Thyroid gland (tissue), 4 donors: ENCODE measurements at places on chromosomes 4 and X. TPM values are rescaled to one million over a fixed set of nuclear protein-coding genes. Genes with fewer than 3 reads are reported as not detected.

DNA sequence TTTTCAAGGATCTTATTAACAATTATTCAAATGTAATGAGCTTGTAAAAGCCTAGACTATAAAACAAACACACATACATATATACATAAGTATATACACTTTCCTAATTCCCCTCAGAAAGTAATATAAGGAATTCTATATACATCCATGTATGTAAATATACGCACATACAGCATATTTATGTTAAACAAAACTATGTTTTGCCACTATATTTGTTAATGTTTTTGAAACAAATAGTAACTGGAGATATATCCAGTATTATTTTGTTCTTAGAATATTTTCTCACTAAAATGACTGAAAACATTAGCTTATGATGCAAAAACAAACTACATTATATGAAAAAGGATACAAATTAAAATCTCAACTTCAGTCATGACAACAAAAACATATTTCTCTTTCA lies 85.1 kb downstream of the FBXO8 start:
- DNase-seq, result no peak

DNA sequence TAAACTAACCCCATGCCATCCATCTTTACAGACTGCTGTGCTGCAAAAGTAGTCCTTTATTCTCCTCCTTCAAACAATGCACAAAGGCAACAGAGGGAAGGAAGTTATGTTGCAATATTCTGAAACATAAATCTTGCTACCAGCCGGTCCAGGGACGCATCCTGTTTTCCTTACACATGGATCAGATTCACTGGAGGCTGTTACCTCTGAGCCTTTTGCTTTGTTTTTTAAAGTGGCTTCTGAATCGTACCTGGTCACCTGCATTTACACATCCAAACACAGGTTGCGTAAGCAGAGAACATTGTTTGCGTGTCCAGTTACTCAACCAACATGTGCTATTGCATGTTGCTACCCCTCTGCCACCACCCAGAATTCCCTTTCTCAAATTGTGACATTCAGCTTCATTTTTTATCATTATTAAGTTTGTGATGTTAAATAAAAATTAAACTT lies 8.8 kb downstream of the PPARGC1A start:
- peak; percentile 12 for DNase-seq

- DNase-seq, result peak; percentile 64
These were observed 278 bp downstream of the RELL1 start for GRCh38 chr4:37685823-37686372.

DNA sequence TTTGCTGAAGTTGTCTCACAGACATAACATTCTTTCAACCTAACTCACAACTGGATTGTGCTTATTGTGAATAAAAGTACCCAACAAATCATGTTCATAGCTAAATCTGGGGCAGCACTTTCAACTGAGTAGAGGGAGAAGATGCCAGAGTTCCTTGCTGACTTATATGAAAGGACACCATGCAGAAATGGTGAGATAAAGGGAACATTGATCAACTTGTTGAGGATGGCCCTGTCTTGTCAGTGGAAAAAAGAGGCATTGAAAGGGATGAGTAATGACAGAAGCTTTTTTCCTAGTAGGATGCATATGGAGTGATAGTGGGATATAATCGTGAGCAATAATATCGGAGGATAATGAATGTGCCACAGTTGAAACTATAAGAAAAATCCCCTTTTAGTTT lies 221.7 kb downstream of the ARHGAP24 start:
- no peak for DNase-seq

- DNase-seq, result no peak
These were observed 29.1 kb downstream of the INTS6L start for GRCh38 chrX:135549519-135549918.

DNA sequence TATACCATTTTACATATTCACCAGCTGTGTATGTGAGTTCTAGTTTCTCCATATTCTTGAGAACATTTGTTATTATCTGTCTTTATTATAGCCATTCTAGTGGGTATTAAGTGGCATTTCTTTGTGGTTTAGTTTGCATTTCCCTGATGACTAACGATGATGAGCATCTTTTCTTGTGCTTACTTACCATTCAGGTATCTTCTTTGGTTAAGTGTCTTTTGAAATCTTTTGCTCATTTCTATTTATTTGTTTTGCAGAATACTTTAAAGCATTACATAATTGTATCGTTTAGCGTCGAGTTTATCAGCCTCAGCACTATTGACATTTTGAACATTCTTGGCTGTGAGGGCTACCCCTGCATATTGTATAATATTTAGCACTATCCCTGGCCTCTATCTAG lies 85.4 kb downstream of the FRMPD4 start:
- DNase-seq, result no peak

GRCh38 chr4:10013722-10014121 lies 7.6 kb downstream of the SLC2A9 start:
- peak; percentile 38 for DNase-seq

DNA sequence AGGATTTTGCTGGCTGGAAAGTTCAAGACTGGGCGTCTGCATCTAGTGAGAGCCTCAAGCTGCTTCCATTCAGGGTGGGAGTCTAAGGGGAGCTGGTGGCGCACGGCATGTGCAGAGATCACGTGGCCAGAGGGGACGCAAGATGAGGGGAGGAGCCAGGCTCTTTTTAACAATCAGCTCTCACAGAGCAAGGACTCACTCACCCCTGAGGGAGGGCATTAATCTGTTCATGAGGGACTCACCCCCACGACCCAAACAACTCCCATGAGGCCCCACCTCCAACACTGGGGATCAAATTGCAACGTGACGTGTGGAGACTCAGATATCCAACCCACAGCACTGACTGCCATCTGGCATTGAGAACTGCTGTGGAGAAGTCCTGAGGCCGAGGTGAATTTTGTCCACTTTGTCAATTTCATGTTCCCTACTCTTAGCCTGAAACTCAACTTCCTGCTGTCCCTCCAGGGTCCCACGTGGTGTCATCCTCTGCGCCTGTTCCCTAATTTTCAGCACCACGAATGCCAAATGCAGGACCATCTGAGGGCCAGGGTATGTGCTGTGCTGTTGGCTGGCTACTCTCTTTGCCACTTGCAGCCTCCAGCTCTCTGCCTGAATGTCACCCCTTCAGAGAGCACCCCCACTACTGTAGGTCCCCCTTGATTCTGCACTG lies 5.6 kb downstream of the ZFP92 start:
- DNase-seq, result no peak

DNA sequence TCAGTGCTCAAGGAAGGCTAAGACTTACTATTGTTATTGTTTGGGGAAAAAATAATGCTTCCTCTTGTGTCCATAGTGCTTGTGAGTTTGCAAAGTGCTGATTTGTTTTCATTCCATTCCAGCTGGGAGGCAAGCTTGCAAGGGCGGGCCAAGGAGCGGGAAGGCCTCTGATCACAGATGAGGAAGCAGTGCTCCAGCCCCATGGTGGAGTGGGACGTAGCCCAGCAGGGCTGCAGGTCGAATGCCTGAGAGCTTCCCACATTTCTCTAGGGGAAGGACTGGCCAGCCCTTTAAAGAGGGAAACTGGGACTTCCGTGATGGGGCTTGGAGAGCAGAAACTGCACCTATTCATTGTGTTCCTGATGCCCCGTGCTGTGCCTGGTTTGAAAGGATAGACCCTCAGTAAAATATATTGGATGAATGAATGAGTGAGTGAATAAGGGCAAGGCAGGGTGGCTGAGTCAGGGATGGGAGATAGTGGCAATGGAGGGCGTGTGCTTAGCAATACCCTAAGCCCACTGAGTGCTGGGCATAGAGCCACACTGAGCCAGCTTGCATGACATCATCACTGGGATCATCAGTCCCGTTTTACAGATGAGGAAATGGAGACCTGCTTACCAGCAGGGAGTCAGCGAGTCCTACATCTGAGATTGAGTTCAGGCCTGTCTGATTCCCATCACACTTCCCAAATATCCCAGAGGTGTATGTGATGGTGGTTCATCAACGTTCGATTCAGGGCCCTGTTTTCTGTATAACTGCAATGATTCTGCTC lies 17.9 kb upstream of the NSG1 start:
- no peak for DNase-seq

DNA sequence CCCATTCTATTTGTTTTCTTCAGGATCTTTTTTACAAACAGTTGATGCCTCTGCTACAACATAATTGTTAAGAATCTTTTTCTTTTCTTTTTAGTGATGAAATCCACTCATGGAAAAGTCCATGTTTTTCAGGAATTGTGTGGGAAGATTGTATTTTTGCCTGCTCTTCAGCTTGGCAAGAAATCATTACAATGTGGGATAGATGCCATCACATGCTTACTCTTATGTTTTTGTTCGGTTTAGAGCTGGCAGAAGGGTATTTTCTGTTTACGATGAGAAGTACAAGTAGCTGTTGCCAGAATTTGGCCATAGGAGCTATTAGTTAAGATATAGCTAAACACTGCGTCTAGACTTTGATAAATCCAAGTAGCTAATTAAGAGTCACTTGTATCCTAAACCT lies 2585.3 kb downstream of the ARAP2 start:
- no peak for DNase-seq

DNA sequence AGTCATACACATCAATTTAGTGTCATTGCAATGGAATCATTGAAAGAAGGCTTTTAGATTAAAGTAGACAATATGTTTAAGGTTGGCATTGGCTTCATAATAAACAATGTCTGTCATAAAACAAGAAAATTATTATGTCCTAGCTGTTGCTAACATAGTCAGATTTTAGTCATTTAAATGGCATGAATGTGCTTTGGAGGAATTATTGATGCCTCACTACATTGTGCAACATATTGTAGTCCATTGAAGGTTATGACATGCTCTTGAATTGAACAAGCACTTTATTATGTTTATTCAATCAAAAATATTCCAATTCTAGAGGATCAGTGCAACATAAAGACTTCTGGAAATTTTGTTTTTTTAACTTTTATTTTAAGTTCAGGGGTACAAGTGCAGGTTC lies 489.8 kb upstream of the AMOT start:
- DNase-seq, result no peak

DNA sequence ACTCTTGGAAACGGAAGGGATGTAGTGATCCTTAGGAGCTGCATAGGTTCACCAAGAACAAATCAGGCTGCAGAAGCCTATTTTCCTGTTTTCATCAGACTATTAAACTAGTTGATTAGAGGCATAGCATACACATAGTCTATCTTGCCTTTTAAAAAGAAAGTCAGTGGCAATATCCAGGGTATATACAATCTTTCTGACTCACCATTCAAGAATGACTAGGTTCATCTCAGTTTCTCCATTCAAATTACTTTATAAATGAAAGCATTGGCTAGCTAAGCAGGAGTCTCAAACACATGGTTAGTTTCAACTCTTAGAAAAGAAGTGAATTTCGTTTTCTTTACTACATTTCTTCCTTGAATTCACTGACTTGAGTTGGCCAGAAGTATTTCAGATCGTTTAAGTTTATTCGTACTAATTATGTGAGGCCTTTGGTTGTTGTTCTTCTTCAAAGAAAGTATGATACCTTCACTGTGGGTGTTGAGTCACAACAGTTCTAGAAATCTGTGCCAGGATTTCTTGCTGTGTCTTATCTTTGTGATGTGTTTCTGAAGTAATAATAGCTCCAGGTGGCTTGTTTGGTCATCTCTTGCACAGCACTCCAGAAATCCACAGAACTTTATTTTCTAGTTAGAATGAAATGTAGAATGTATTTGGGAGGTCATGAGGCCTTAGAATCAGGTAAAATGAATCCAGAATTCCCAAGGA lies 88.2 kb downstream of the AWAT2 start:
- DNase-seq, result no peak

DNA sequence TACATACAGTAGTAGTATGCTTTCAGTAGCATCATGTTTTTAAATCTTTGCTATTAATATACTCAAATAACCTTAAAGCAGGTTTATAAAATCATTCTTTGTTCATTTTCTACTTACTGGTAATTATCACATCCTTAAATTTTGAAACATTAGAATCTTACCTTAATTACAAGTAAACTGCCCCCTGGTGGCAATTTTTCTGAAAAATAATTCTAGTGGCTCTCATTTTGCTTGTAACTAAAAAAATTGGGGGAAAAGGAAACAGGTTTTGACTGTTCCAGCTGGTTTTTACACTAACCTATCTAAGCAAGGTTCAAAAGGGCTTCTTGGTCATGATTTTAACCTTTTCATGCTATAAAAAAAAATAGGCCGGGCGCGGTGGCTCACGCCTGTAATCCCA lies 18.5 kb upstream of the DCAF4L1 start:
- DNase-seq, result no peak

LEF1 gene
- total RNA-seq, result 4.2 TPM
